ENCODE measurements at places on chromosomes 2 and 18.

DNA sequence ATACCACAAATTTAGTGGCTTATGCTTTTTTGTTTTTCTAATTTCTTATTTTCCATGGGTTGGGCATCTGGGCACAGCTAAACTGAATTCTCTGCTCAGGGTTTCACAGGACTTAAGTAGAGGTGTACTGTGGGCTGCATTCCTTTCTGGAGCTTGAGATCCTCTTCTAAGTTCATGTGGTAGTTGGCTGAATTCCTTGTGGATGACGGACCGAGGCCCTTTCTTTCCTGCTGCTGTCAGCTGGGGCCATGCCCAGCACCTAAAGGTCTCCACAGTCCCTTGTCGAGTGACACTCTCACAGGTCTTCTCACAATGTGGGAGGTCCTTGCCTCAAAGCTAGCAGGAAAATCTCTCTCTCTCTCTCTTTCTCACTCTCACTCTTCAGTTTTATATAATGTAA, 433.5 kb upstream of the LRATD1 start:
- DNase-seq: no peak

DNA sequence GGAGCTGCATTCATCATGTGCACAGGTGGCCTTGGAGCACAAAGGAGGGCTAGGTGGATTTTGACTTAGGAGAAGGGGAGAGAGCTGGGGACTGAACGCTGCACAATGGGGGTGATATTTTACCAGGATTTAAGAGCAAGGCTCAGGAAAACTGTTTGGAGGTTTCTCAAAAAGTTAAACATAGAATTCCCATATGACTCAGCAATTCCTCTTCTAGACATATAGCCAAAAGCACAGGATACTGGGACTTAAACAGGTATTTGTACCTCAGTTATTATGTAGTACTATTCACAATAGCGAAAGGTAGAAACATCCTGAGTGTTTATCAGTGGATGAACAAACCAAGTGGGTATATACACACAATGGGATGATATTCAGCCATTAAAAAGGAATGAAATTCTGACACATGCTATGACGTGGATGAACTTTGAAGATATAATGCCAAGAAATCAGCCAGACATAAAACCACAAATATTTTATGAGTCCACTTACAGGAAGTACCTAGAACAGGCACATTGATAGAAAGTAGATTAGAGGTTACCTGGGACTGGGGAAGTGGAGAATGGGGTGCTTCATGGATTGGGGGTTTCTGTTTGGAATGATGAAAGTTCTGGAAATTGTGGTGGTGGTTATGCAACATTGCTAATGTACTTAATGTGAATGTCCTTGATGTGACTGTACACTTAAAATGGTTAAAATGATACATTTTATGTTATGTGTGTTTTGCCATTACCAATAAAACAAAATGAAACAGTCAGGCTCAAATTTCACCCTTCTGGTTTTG, 216.9 kb downstream of the HAUS1 start:
- DNase-seq: no peak

GRCh38 chr2:164899121-164899520, 56.2 kb downstream of the SLC38A11 start:
- no peak for DNase-seq

DNA sequence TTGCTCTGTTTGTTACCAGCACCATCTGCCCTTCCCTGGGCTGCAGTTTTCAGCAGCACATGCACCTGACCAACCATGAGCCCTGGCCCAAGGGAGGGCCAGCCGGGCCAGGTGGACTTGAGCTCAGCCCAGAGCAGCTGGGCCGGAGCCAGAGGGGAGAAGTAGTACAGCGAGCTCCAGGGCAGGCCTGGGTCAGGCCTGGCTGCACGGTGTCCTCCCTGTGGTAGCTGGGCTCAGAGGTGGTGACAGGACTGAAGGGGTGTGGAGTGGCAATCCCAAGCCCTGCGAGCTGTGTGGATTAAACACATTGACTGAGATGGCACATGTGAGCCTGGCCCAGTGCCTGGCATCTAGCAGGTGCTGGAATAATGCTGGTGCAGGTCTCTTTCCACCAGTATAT, 222.2 kb downstream of the GLI2 start:
- DNase-seq: no peak

GRCh38 chr2:119248311-119248710, 24.7 kb downstream of the STEAP3 start:
- DNase-seq: no peak

DNA sequence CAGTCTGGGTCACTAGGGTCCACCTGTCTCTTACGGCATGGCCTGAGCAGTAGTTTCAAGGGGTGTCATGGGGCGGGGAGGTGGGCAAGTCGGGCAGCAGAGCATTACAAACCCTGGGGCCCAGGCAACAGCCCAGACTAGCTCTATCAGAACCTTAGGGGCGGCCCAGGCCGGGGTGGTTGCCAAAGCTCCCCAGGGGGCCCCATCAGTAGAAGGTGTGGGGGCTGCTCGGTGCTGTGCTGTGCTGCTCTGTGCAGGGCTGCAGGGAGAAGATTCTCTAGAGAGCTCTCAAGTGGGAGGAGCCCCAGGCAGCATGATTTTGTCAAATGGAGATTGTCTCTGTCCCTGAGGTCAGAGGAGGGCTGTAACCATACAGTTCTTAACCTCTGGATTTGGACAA, 36.4 kb upstream of the SLC14A1 start:
- DNase-seq: no peak

- DNase-seq: no peak
Measured at GRCh38 chr2:105443617-105444598, 45.1 kb upstream of the FHL2 start.

GRCh38 chr2:136783856-136784255, 18.5 kb downstream of the THSD7B start:
- DNase-seq: no peak

DNA sequence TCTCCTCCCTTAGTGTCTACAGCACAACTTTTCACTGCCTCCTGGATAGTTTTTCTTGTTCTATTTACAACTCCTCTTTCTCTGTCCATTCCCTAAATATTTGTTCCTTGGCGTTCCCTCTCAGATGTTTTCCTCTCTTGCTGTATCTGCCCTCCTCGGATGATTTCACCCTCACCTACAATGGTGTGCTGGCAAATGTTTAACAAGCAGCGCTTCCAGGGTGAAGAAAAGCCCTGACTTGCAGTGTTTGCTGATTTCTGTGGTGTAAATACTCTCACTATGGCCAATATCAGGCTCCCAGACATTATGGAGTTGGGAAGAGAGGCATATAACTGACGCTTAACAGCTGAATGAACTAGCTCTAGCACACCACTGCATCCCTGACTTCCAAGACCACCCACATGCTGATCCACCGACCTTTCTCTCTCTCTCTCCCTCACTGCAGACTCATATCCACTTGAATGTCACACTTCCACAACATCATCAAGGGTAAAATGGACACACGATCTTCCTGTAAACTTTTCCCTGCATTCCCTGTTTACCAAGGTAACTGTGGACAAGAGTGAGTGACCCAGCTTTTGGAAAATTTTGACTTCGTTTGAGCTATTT, 31.5 kb upstream of the SPTBN1 start:
- DNase-seq: no peak

GRCh38 chr2:199646439-199646838, 188.7 kb upstream of the SATB2 start:
- DNase-seq: no peak

GRCh38 chr18:51279367-51279984, 82.0 kb upstream of the MEX3C start:
- no peak for DNase-seq

DNA sequence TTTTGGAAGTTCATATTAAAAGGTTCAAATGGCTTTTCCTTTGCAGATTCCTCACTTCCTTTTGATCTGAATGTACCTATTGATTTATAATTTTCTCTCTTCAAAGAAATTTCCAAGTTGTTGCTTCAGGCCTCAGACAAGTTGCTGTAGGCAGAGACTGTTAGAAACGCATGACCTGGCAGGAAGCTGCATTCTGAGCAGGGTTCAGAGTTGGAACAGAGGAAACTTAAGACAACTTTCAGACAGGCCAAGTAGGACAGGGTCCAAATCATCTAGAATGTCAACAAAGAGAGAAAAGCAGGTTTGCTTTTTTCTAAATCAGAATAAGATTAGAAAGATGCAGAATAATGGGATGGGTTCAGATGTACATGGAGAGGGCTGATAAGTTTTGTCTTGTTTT, 416.3 kb downstream of the LRP1B start:
- no peak for DNase-seq

DNA sequence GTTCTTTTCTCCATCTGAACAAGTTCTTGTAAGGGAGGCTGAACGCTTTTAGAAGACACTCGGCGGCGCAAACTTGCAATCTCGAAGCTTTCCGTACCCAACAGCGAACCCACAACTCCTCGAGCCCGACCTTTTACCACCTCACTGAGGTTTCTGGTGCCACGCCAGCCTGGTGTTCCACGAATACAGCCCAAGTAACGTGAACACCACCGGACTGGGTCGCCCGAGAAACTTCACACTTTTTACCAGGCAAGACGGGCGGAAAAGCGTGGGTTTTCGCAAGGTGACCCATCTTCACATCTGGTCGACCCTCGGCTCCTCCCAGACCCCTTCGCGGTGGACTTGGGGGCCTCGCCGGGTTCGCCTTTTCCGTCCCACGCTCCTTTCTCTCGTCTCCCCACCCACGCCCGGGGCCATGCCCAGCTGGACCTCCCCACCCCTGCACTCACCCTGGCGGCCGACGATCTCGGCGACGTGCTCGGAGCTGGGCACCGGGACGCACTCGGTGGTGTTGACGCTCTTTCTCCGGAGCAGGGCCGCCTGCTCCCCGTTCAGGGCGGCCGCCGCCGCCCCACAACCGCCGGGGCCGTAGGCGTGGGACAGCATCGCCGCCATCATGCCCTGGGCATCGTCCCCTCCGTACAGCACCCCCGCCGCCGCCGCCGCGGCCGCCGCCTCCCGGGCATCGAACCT, 1.2 kb downstream of the MEX3C start:
- peak; percentile 52 for DNase-seq

GRCh38 chr2:101340141-101340551, 31.6 kb upstream of the RNF149 start:
- DNase-seq: no peak

GRCh38 chr2:101956465-101957438, 35.0 kb upstream of the IL1R2 start:
- DNase-seq: no peak

DNA sequence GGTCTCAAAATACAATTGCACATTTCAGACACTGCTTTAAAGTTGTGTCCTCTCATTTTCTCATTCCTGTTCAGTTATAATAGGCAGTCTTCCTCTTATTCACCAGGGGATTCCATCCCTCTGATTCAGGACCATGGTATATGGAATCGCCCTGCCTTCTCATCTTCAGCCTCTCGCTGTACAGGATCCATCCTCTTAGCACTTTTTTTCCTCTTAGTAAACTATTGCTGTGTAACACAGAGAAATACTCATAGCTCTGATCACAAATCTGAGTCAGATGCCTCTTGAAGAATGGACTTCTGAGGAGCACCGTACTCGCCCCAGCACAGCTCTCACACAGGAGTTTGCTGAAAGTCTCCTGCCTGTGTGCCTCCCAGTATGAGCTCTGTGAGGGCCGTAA, 11.3 kb downstream of the RMP24 start:
- DNase-seq: no peak

- no peak for DNase-seq
Measured at GRCh38 chr2:226743915-226744314, 55.7 kb downstream of the IRS1 start.

- peak; percentile 68 for DNase-seq
Measured at GRCh38 chr2:38682008-38682575, 16.2 kb downstream of the GALM start.

GRCh38 chr2:190698895-190699294, 50.0 kb downstream of the NAB1 start:
- DNase-seq: no peak

GRCh38 chr2:63875131-63875527, 33.4 kb downstream of the UGP2 start:
- DNase-seq: no peak

DNA sequence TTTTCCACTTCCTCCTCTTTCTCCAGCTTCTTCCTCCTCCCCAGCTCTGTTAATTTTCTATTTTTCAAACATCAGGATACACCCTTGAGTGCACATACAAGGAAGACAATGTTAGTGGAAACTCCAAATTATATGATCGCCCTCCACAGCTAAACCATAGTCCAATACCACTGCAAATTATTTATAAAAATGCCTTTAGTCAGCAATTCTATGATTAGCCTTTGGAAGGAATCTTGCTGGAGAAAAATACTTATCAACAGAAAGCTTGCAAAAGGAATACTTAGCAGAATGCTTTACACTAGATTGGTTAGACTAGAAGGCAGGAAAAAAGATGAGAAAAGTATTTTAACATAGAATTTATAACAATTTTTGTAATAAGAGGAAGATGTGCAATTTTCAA, 178.9 kb downstream of the FAM124B start:
- no peak for DNase-seq

DNA sequence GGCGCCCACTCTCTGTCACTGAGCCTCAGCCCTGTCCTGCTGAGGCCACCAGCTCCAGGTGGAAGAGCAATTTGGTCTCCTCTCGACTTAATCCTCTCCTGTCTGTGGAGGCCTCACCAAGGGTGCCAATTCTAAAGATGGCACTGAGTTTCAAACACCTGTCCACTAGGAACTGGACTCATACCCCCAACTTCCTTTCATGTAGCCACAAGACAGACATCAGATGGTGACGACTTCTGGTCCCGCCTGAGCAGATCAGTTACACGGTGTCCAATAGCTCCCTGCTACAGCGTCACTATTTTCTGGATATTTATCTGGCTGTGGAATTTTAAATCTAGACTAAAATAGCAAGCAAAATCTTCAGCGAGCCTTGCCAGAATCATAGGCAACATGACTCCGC, 24.5 kb upstream of the SP5 start:
- DNase-seq: no peak

DNA sequence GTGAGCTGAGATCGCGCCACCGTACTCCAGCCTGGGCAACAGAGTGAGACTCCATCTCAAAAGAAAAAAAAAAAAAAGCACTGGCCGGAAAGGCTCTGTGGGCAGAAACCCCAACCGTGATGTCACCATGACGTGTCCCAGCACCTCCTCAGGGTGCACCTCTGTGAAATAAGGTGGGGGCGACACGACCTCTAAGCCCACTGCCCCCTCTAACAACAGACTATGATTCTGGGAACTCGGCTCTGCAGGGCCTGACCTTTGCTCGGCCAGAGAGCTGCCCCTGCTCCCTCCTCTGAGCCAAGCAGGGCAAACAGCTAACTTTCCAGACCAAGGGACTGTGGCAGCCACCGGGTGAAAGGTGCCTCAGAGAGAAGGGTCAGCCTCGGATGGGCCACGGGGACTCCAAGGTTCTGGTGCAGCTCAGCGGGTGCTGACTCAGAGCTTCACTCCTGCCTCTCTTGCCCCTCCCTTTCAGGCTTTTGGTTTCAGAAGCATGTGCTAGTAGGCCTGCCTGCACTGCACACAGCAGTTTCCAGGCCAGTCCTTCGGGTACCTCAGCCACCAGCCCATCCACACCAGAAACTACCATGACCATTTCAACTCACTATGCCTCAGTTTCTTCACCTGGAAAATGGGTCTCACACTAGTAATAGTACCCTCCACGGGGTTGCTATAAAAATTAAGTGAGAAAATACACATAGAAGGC, 8.0 kb downstream of the TMBIM1 start:
- DNase-seq: peak; percentile 85

DNA sequence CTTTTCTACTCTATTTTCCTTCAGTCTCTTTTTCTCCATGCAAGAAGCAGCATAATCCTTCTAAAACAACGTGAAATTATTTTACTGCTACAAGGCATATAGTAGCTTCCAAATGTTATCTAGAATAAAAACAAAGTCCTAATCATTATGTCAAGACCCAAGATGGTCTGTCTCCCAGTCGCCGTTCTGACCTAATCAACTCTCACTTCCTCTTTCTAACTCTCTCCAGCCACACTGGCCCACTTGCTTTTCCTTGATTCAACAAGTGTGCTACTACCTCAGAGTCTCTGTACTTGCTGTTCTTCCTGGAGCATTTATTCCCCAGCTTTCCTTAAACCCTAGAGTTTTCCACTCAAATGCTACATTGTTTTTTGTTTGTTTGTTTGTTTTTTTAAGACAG, 1491.2 kb downstream of the LRP1B start:
- DNase-seq: no peak

Data from activated CD4-positive, alpha-beta T cell treated with anti-CD3 and anti-CD28 coated beads, Interleukin-2, amount 50 U/mL, for 16 hours (primary cell).